ENCODE measurements at places on chromosomes 4 and X.
A peak's percentile ranks its signal among the peaks of the same experiment; 100 is the strongest.

GRCh38 chr4:109547394-109547793 is 12.7 kb upstream of the MCUB start:
- DNase-seq, result no peak

DNA sequence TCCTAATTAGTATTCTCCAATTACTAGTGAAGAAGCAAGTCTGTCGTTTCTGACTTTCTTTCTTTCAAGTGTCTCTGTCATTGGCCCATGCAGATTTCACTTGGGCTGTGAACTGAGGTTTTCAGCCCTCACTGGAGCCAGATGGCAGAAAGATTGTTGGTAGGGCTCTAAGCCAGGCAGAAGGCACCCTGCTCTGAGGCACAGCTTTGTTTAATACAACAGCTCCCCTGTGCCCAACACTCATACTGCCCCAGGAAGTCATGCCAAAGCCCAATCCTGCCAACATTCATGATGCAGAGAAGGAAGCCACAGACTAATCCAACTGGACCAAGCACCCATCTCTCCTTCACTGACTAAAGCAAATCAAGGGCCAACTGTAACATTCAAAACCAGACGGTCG is 117.1 kb upstream of the FRG1 start:
- peak; percentile 86 for DNase-seq

DNA sequence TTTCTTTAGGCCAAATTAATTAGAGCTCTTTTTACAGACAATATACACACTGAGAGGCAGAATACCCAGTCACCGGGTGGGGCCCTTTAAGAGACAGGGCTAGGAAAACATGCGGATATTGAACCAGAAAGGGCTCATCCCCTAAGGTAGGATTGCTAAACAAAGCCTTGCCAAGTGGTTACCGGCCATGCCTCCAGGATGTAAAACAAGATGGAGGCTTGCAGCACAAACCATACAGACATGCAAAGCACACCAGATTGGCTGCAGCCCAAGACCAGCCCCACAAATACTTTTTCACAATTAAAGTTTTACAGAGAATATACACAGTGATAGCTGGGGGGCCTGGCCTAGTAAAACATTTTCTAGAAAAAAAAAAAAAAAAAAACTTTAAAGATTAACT is 210.0 kb downstream of the KLHL4 start:
- no peak for DNase-seq

DNA sequence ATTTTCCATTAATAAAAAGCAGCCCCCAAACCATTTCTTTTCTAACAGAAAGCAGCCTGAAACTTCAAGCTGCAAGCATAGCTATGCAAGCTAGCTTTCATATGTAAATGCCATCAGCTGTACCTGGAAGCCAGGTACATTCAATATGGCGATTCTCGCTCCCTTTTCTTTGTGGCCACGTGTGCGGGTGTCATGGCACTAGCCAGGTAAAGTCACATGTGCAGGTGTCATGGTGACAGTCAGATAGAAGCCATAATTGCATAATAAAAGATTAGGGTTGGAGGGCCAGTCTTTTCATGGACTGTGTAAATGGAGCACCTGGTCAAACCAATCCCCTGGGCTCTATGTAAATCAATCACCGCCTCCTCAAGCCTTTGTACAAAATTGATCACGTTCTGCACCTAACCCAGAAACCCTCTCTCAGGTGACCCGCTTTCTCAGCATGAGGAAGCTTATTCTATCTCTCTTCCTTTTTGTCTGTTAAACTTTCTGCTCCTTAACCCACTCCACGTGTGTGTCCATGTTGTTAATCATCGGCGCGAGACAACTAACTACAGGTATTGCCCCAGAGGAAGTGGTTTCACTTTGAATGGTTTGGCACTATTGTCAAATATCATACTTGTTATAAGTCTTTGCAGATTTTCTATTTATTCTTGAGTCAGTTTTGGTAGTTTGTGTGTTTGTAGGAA is 18.0 kb upstream of the RHOXF2 start:
- DNase-seq, result no peak

DNA sequence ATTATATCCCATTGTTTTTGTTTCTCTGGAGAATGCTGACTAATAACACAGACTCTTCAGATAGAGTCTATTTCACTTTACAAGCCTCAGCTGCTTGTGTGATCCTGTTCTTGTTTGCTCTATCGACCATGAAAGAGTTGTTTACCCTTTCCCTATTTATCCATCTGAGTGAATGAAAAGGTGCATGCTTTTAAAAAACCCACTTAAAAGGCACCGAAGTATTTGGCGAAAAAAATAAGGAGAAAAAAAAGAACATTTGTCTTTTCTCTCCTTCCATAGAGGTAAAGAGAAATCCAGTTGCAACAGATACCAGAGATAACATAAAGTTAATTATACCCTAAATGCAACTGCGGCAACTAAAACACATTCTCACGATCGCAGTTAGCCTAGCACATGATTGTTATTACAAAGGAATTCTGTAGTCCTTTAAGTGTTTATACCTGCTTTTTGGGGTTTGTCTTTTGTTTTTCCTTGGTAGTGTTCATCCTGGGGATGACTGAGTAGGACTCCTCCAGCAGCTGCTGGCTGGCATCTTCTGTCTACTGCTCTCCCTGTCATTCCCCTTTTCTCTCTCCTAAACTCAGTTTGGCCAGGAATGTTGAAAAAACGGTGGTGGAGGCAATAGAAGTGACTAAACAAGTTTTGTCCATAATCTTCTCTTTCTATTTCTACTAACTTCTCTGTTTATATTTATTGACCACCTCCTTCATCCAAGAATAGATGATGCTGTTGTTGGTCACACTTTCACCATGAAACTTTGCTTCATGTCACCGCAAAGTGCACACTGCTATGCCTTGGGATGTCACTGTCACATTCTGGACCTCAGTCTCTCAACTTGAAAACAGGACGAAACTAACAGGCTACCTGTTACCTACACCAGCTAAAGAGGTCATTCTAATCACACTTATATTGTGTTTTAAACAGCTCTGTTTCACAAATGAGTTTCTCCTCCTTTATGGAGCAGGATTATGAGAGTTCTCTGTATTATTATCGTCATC is 41.9 kb upstream of the FRAS1 start:
- no peak for DNase-seq

GRCh38 chr4:165662341-165662740 is 210.7 kb upstream of the TLL1 start:
- DNase-seq, result no peak

DNA sequence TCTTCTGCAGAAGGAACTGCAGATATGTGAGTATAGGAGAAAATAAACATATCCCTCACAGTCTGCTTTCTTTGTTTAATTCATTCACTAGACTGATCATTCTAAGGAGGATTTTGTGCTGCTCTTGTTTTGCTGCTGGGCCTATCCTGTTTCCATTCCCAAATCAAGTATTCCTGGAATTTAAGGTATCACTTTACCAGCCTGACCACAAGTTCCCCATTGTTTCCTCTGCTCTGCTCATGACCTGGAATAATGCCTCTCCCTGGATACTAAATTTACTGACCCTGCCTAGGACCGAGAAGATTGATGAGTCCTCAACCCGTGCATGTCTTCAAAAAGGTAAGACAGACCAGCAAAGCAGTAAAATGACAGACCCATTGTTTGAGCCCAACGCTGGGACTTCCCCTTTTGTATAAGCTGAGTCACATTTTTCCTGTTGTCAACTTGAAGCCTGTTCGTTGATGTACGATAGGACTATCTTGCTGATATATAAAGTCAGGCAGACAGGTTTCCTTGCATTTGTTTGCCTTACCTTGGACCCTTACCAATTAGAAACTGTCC is 85.5 kb upstream of the TET2 start:
- no peak for DNase-seq

GRCh38 chr4:41069838-41070237 is 144.5 kb downstream of the APBB2 start:
- no peak for DNase-seq

- DNase-seq, result no peak
These were observed 25.3 kb upstream of the NWD2 start for GRCh38 chr4:37219242-37219641.

DNA sequence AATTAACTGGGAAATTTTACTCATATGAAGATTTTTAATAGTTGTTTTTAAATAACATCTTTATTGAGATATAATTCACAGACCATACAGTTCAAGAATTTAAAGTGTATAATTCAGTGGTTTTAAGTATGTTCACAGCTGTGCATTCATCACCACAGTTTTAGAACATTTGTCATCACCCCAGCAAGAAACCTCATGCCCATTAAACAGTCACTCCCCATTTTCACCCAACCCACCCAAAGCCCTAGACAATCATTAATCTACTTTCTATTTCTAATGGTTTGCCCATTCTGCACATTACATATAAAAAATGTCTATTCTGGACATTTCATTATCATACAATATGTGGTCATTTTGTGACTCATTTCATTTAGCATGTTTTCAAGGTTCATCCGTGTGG is 2.8 kb downstream of the UPRT start:
- DNase-seq, result no peak

DNA sequence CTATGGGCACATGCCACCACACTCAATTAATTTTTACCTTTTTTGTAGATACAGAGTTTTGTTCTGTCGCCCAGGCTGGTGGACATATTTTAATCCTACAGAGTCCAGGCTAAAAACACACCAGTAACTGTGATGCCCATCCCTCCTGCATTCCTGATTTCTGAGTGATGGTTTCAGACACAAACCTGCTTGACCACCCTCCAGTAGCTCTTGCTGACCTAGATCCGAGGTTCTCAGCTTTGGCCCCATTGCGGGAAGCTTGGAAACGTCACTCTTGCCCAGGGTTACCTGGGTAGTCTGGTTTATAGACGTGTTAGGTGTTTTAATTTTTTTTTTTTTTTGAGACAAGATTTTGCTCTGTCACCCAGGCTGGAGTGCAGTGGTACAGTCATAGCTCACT is 7.5 kb downstream of the CD99 start:
- DNase-seq, result no peak

GRCh38 chr4:184473499-184474262 is 669 bp downstream of the IRF2 start:
- peak; percentile 39 for DNase-seq

DNA sequence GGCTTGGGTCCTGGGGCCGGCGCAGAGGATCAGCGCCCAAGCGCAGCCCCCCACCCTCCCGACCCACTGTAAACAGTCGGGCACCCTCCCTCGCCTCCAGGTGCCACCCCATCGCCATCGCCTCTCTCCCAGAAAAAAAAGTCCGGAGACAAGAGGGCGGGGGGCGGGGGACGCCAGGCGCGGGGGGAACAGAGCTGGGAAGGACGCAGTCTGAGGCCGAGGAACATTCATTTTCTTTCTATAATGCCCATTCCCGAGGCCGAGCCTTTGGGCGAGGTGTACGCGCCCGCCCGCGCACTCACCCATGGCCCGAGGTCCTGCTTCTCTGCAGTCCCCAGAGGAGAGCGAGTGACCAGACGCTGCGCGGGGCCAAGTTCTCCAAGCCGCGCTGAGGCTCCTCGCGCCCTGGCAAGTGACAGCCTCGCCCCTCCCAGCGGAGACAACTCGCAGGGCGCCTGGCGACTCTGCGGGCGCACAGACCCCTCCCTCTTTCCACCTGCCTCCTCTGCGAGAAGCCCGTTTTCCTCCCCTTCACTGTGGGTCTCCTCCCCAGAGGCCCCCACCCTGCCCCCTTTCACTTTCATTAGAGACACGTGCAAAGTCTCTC is 63.5 kb upstream of the WDR17 start:
- peak; percentile 17 for DNase-seq

GRCh38 chr4:68871809-68872642 is 56.2 kb downstream of the UGT2B10 start:
- no peak for DNase-seq

GRCh38 chrX:40558590-40558989 is 22.2 kb upstream of the ATP6AP2 start:
- no peak for DNase-seq

- DNase-seq, result no peak
These were observed 428.6 kb downstream of the TMA16 start for GRCh38 chr4:163923092-163923491.

- DNase-seq, result no peak
These were observed 38.5 kb upstream of the HERC5 start for GRCh38 chr4:88418411-88418810.

DNA sequence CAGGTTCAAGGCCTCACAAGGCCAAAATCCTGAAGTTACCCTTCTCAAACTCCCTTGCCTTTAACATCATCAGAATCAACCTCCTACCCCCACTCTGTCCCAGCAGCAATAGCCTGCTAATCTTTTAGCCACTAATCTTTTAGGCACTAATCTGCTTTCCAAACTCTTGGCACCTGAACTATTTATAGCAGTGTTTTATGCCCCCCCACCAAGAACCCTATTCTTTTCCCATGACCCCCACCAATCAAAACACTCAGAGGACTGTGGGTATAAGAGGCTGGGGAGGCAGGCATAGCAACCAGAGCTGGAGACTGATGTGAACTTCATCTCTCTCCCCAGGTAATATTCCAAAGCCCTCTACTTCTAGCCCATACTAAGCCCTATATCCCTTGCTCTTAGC is at the start of gene ARR3:
Gene ARR3 (plus strand): TSS at position 301 of the 400 bp plus-strand sequence. CDS start 1,052 bp downstream, outside the sequence.
- no peak for DNase-seq

GRCh38 chr4:159428975-159429692 is 326.3 kb downstream of the RAPGEF2 start:
- peak; percentile 44 for DNase-seq

GRCh38 chrX:17743913-17744312 is 6.6 kb downstream of the SCML1 start:
- no peak for DNase-seq

DNA sequence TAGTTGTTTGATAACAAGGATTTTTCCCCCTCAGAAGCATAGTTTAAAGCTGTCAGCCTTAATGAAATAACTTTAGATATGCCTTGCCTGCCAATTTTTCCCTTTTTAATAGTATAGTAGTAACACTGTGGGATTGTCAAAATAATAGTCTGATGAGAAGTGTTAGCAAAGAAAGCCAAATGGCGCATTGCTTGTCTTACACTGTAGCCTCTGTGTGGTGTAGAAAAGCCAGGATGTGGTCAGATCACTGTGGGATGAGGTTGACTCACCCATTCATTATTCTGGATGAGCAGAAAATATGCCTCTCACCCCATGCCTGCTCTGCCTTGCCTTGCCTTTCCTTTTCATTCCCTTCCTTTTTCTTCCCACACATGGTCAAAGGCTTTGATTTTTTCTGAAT is 257.8 kb upstream of the NRK start:
- DNase-seq, result no peak

DNA sequence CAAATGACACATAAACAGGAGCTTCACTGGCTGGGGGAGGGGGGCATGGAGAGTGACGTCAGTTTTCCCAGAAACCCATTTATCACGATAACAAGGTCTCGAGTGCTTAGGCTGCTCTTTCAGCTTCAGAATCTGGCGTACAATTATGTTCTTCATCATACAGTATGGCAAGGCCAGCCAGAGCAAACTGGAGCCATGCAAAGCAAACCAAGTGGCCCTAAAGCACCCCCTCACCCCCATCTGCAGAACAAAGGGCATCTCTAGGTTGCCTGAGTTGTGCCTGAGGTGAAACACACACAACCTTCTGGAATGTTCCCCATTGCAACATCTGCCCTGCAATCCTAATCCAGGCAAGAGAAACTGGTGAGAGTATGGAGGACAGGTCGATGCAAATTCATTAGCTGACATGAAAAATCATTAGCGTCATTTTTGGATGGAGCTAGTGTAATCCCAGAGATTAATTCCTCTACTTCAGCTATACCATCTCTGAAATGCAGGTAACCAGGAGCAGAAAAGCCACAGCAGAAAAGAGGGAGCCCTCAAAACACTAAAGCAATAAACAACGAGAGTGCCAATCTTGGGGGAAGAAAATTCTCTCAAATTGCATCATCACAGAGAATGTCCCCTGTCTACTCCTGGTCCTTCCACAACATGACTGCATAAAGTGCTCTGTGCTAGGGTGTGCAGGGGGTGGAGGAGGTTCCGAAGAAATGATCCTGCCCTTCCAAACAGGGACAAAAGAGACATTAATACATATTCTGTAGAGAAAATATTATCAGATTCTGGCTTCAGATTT is 1.8 kb downstream of the SEPTIN6 start:
- DNase-seq, result no peak

GRCh38 chrX:155070663-155070974 is 317 bp downstream of the CMC4 start:
- no peak for DNase-seq

Measured in cerebellum (tissue), 4 donors.